ENCODE measurements at places on chromosomes 5 and 9. TPM values are rescaled to one million over a fixed set of nuclear protein-coding genes. Genes with fewer than 3 reads are reported as not detected.
A peak's percentile ranks its signal among the peaks of the same experiment; 100 is the strongest.

S1PR3 gene
- 13.0 TPM for total RNA-seq

DNA sequence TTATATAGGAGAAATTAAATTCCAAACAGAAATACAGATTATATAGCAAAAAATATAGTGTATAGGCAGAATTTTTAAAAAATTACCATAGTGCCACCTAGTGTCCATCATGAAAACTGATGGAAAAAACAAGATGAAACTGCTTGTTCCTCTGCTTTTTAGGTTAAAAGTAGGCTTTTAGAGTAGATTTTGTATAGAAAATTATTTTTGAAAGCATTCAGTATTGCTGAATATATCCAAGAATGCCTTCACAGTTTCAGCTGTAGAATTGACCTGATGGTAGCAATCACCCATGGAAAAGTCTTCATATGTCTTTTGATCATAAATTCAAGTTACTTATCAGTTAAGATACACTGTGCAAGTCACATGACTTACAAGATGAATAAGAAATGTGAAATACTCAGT lies 19.7 kb downstream of the RIOK2 start:
- H3K27ac ChIP-seq = no peak overlapping the region
- no peak for DNase-seq
- no peaks in the 10 kb centered on the region for H3K4me1 ChIP-seq
- no peak overlapping the region for H3K4me3 ChIP-seq
- H3K27me3 ChIP-seq = no peaks in the 10 kb centered on the region
- peaks cover 65% of the 10 kb centered on the region for H3K36me3 ChIP-seq

PCDHA1 gene
- not detected for total RNA-seq

DNA sequence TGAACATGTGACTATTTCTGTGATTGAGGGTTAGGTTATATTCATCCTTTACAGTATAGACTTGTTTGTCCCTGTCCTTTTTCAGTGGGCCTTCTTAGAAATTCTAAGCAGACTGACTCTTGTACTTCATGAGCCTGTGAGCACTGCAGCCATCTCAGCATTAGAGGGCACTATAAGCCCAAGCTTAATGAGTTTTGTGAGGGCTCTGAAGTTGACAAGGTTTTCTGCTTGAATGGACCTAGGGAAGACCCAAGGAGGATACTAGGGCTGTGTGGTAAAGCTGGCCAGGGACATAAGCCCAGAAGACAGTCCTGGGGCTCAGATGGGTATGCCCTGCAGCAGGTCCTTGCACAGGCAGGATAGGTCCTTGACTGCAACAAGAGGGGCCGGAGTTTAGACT lies 126.5 kb downstream of the MRPS30 start:
- no peak overlapping the region for H3K27ac ChIP-seq
- no peak overlapping the region for H3K4me3 ChIP-seq
- DNase-seq = no peak
- H3K4me1 ChIP-seq = no peaks in the 10 kb centered on the region
- no peaks in the 10 kb centered on the region for H3K27me3 ChIP-seq
- no peaks in the 10 kb centered on the region for H3K36me3 ChIP-seq

DNA sequence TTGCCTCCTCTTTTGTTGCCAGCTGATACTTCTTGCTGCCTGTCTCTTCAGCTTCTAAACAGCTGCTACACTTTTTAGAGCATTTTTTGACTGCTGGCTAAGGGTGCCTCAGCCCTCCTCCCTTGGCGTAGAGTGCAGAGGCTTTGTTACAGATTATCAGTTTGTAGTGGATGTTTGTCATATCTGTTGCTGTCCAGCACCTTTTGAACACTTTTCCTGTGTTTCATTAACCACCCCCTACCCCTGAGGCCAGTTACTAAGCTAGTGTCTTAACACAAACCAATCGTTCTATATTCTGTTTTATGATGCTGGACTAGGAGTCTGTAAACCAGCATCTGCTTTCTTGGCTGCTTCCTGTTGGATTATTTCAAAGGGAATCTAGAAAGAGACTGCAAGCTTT lies 441.5 kb downstream of the DNAH5 start:
- DNase-seq = no peak
- H3K4me3 ChIP-seq = no peak overlapping the region

GRCh38 chr5:58972301-58972700 lies 389.4 kb downstream of the RAB3C start:
- no peaks in the 10 kb centered on the region for H3K27me3 ChIP-seq
- peaks cover 32% of the 10 kb centered on the region for H3K36me3 ChIP-seq
- H3K4me3 ChIP-seq = no peak overlapping the region
- H3K4me1 ChIP-seq = no peaks in the 10 kb centered on the region
- H3K27ac ChIP-seq = no peak overlapping the region

GRCh38 chr9:114141553-114142402 lies 13.6 kb upstream of the COL27A1 start:
- no peak overlapping the region for H3K4me3 ChIP-seq
- peak; percentile 51 for DNase-seq
- no peaks in the 10 kb centered on the region for H3K36me3 ChIP-seq
- no peak overlapping the region for H3K27ac ChIP-seq
- H3K4me1 ChIP-seq = no peaks in the 10 kb centered on the region
- H3K27me3 ChIP-seq = no peaks in the 10 kb centered on the region

DNA sequence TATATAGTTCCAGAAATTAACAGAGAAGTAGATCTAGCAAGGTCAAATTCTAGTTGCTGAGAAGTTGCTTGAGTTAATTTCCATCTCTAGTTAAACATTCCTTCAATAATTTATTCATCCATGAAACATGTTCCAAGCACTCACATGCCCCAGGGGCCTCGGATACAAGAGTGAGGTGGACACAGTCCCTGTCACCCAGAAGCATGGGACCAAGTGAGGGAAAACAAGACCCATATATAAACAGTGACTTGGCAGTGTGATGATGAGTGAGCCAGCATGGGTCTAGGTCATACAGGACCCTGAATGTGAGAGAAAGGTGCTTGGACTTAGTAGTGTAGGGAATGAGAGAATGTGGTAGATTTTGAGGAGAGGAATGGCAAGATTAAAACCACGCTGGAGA lies 216.9 kb downstream of the TTLL11 start:
- H3K27me3 ChIP-seq = no peaks in the 10 kb centered on the region
- DNase-seq = no peak
- H3K27ac ChIP-seq = no peak overlapping the region
- no peak overlapping the region for H3K4me3 ChIP-seq
- H3K36me3 ChIP-seq = no peaks in the 10 kb centered on the region
- no peaks in the 10 kb centered on the region for H3K4me1 ChIP-seq

DIPK1B gene
- 37.9 TPM for total RNA-seq

GRCh38 chr5:127650022-127650421 lies 1.1 kb downstream of the CTXN3 start:
- no peaks in the 10 kb centered on the region for H3K4me1 ChIP-seq
- no peak for DNase-seq
- no peaks in the 10 kb centered on the region for H3K36me3 ChIP-seq
- H3K27me3 ChIP-seq = no peaks in the 10 kb centered on the region
- no peak overlapping the region for H3K27ac ChIP-seq

DNA sequence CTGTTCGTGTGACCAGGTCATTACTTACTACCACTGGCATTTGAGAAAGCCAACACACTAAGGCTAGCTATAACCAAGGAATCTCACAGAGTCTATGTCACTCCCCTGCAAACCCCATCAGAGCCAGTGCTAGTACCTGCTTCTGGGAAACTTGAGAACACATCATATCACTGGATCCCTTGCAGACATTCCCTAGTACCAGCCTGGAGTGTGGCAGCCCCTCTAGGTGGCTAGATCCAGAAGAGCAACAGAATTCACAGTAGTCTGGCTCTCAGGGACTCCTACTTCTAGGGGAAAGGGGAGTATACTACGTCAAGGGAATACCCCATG lies 73.8 kb upstream of the RUSC2 start:
- H3K36me3 ChIP-seq = no peaks in the 10 kb centered on the region
- no peaks in the 10 kb centered on the region for H3K27me3 ChIP-seq
- H3K27ac ChIP-seq = no peak overlapping the region
- no peaks in the 10 kb centered on the region for H3K4me1 ChIP-seq
- H3K4me3 ChIP-seq = no peak overlapping the region

TICAM2 gene
- total RNA-seq = 2.1 TPM

- H3K27me3 ChIP-seq = no peaks in the 10 kb centered on the region
- H3K4me3 ChIP-seq = no peak overlapping the region
- H3K4me1 ChIP-seq = peaks cover 26% of the 10 kb centered on the region
- H3K36me3 ChIP-seq = peaks cover 81% of the 10 kb centered on the region
- DNase-seq = no peak
Observed at GRCh38 chr9:127501821-127502343, 50.6 kb downstream of the LRSAM1 start.

CTXN3 gene
- not detected for total RNA-seq

DNA sequence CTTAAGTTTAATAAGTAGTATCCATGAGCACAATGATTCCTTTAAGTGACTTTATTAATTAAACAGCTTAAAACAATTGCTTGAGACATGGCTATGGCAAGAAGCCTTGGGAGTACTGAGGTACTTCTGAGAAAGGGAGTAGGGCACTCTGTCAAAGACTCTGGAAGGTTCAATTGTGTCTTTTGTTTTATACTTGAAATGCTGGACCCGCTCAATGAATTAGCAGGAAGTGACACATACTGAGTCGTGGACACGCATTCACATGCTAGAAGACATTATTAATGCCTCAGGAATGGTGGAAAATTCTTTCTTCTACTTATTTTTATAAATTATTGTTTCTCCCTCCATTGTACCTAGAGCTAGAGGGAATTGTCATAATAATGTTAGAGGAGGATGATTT lies 347.3 kb upstream of the ZNF608 start:
- no peaks in the 10 kb centered on the region for H3K27me3 ChIP-seq
- H3K27ac ChIP-seq = no peak overlapping the region

CENPK gene
- not detected for total RNA-seq

MAPK9 gene
- total RNA-seq = 21.2 TPM

SMARCA2 gene
- total RNA-seq = 140 TPM

DNA sequence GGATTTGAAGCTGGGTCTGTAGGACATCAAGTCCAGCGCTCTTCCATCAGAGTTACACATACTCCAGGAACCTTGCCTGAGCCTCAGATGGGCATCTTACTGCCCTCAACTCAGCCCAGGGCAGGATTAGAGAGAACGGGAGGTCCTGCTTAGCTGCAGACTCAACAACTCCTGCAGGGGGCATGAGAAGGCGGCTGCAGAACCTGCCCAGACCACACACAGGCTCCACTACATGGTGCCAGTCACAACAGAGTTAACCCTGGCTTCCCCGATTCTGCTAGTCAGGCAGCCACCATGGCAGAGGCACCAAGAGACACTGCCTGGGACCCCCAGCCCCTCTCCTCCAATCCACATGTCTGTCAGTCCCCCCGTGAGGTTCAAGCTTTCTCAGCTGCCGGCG lies 23.9 kb upstream of the CPLX2 start:
- no peaks in the 10 kb centered on the region for H3K27me3 ChIP-seq
- no peak for DNase-seq
- H3K36me3 ChIP-seq = no peaks in the 10 kb centered on the region
- H3K27ac ChIP-seq = no peak overlapping the region
- H3K4me1 ChIP-seq = no peaks in the 10 kb centered on the region
- no peak overlapping the region for H3K4me3 ChIP-seq

GRCh38 chr5:117779171-117779570 lies 1204.5 kb upstream of the SEMA6A start:
- no peak for DNase-seq
- H3K36me3 ChIP-seq = no peaks in the 10 kb centered on the region
- no peak overlapping the region for H3K4me3 ChIP-seq
- H3K27ac ChIP-seq = no peak overlapping the region
- H3K4me1 ChIP-seq = no peaks in the 10 kb centered on the region
